ENCODE measurements at places on chromosomes 3 and 15.

DNA sequence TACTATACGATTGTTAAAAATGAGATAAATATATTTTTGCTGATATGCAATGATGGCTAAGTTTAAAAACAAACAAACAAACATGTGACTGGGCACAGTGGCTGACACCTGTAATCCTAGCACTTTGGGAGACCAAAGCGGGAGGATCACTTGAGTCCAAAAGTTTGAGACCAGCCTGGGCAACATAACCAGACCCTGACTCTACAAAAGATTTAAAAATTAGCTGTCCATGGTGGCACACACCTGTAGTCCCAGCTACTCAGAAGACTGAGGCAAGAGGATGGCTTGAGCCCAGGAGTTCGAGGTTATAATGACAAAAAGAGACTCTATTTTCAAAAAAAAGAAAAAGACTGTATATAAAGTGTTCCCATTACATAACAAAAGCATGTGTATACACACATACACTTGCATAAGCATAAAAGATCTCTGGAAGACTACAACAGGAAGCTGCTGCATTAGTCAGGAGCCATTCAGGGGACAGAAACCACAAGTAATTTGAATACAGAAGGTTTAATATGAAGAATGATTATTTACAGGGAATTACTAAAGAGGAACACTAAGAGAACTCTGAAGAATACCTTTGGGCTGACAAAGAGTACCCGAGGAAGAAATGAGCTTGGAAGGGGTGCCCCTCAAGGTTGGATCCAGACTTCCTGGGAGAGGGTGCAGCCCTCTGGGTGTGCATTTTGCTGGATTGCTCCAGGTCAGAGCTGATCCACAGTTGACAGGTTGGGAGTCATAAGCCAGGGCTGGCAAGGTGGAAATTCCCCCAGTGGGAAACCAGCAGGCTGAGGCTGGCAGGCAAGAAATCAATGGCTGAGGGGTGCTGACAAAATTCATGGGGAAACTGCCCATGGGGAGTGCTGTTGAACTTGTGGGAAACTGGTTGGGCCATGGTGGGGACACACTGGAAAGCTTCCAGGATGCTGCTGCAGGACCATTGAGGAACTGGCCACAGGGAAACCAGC is 9.3 kb upstream of the TM4SF18 start:
- peak; percentile 83 for DNase-seq

GRCh38 chr3:13849018-13849417 is 30.9 kb downstream of the WNT7A start:
- no peak for DNase-seq

DNA sequence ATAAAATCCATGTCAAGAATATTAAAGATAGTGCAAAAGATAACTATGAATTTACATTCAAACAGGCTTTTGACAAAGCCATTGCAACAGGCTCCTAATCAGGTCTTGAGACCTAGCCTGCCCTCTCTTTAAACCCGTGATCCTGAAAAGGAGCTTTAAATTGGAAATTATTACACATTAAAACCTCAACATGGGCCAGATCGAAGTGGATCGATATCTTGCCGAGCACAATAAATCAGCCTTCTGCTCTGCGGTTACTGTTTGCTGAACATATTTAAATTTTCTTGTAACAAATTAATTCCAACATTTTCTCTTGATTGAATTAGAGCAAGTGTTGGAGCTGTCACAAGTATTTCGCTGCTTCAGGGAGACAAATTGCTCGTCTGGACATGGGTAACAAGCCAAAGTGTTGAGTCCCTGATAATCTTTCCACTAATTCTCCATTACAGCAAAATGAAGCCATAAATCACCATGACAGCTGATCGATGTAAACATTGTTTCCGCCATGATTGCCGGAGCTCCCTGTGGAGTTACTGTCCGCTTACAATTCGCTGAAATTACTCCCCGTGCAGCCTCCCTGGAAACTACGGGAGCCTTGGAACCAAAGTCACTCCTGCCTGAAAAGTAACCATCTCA is 47.6 kb downstream of the SHOX2 start:
- no peak for DNase-seq

DNA sequence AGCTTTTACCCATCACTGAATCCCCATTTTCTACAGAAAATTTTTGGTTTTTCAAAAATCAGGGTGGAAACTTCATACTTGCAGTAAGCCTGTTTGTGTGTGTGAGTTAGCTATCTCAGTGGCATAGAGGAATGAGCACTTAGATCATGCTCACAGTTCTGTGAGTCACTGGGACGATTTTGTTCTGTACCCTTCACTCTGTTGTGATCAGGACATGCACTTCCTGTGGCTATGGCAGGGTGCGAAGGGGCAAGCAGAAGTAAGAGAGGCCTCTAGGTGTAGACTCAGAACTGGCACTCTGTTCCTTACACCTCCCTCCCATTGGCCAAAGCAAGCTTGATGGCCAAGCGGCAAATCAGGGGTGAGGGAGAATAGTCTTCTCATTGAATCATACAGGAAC is 11.6 kb downstream of the NIPA2 start:
- DNase-seq: no peak

DNA sequence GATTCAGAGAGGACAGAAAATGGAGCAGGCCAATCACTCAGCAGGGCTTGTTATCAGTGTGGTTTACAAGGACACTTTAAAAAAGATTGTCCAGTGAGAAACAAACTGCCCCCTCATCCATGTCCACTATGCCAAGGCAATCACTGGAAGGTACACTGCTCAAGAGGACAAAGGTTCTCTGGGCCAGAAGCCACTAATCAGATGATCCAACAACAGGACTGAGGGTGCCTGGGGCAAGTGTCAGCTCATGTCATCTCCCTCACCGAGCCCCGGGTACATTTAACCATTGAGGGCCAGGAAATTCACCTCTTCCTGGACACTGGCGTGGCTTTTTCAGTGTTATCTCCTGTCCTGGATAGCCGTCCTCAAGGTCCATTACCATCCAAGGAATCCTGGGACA is 513.7 kb upstream of the EPHA6 start:
- DNase-seq: no peak

DNA sequence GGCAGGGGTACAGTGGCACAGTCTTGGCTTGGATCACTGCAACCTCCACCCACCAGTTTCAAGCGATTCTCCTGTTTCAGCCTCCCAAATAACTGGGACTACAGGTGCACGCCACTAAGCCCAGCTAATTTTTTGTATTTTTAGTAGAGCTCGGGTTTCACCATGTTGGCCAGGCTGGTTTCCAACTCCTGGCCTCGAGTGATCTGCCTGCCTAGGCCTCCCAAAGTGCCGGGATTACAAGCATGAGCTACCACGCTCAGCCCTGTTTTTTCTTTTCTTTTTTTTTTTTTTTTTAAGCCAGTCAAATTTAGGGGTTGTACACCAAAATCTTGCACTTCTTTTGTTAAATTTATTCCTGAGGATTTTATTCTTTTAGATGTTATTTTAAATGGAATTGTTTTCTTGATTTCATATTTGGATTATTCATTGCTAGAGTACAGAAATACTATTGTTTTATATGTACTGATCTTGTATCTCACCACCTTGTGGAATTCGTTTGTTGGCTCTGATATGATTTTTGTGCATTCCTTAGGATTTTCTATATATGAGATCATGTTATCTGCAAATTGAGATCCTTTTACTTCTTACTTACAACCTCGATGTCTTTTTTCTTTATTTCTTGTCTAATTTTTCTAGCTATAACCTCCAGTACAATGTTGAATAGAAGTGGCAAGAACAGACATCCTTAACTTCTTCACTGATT is 65.6 kb downstream of the ZNF609 start:
- DNase-seq: peak; percentile 27

- no peak for DNase-seq
These were observed 448.8 kb upstream of the TPRG1 start for GRCh38 chr3:188722963-188723362.

- peak; percentile 88 for DNase-seq
These were observed 29.4 kb downstream of the LYSMD4 start for GRCh38 chr15:99703603-99704443.

GRCh38 chr3:142287866-142288638 is 62.7 kb upstream of the GK5 start:
- DNase-seq: no peak
